Ovary (tissue), 10 donors: ENCODE measurements at places on chromosomes 13 and 19. TPM values are rescaled to one million over a fixed set of nuclear protein-coding genes. Genes with fewer than 3 reads are reported as not detected.

Gene DMKN
- total RNA-seq, result 101 TPM

Gene ZNF433
- 17.4 TPM for total RNA-seq

Gene PSG11
- not detected for total RNA-seq

Gene VASP
- total RNA-seq, result 64.3 TPM

Gene LHB
- total RNA-seq, result not detected

Gene IZUMO2
- total RNA-seq, result not detected

Gene SIGLEC11
- 85.6 TPM for total RNA-seq

Gene POU2F2
- not detected for total RNA-seq

Gene HTR2A
- 0.07 TPM for total RNA-seq

Gene GJB2
- total RNA-seq, result 2.4 TPM

Gene SIGLEC7
- 0.66 TPM for total RNA-seq

Gene GNG7
- total RNA-seq, result 34.6 TPM

Gene HS6ST3
- total RNA-seq, result not detected

Gene FPR3
- total RNA-seq, result 3.5 TPM

Gene COMP
- total RNA-seq, result 0.92 TPM

Gene OR10H1
- not detected for total RNA-seq

Gene SGCG
- 0.15 TPM for total RNA-seq

Gene ZNF69
- total RNA-seq, result 15.4 TPM

Gene CRB3
- total RNA-seq, result 3.1 TPM

Gene SKA3
- total RNA-seq, result 0.71 TPM

Gene ATP4A
- not detected for total RNA-seq

Gene ZNF729
- not detected for total RNA-seq

Gene TEX26
- total RNA-seq, result not detected

Gene NRTN
- not detected for total RNA-seq

Gene PTGIR
- 0.24 TPM for total RNA-seq

Gene VSTM1
- not detected for total RNA-seq

Gene DIS3
- total RNA-seq, result 30.3 TPM

Gene FPR1
- total RNA-seq, result 2.1 TPM
